ENCODE measurements at places on chromosomes 4 and X. TPM values are rescaled to one million over a fixed set of nuclear protein-coding genes. Genes with fewer than 3 reads are reported as not detected.

Gene TBX22
- not detected for total RNA-seq

Gene NCAPG
- total RNA-seq, result 51.6 TPM

Gene WNK3
- total RNA-seq, result 0.20 TPM

Gene POLN
- 2.2 TPM for total RNA-seq

Gene C1QTNF7
- 0.73 TPM for total RNA-seq

Gene PSMD10
- 65.8 TPM for total RNA-seq

Gene PCDH18
- total RNA-seq, result 100 TPM

Gene FAM47C
- total RNA-seq, result not detected

Gene TMPRSS11A
- not detected for total RNA-seq

Gene UGT2B11
- total RNA-seq, result not detected

Gene NLGN4X
- not detected for total RNA-seq

Gene SLC39A8
- total RNA-seq, result 8.8 TPM

Gene DGKQ
- 9.9 TPM for total RNA-seq

Gene BST1
- 5.9 TPM for total RNA-seq

Gene OTUD4
- total RNA-seq, result 26.1 TPM

Data from subcutaneous preadipocyte (primary cell).